ENCODE measurements at places on chromosomes 2 and 18.

DNA sequence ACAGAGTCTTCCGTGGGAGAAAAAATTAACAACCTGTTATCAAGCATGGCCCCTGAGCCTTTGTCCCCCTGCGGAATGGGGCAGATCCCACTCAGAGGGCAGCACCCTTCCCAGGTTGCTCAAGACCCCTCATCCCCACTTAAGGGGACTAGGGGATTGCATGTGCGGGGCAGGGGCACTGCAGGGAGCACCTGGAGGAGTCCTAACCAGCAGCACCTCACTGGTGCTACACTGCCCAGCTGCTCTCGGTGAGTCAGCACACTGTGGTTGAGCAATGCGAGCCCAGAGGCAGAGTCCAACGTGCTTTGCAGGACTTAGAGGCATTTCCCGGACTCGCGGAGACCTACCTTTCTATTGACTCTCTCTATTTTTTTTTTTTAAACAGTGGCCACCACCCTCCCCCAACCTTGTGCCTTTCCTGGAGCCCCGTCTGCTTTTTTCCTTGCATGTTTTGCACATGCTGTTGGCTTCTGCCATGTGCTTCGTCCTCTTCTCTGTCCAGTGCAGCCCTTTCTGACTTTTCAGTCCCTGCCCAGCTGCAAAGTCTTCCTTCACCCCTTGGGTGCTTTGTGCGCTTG, 74.0 kb downstream of the IL1R2 start:
- DNase-seq: no peak

DNA sequence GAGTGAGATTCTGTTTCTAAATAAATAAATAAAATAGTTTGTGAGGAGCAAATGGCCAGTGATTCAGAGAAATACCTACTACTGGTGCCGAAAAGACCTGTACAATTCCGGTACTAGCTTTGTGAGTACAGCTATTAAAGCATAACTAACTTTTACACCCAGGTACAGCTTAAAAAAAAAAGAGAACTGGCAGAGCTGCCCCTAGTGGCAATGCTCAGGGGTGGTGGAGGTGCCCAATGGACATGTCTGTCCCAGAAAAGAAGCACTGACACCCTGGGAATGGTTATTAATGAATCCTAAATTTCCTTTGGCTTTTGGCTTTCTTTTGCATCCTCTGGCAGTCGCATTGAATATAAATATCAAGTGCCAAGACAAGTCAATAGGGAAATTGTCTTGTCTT, 87.0 kb downstream of the LIPG start:
- no peak for DNase-seq

DNA sequence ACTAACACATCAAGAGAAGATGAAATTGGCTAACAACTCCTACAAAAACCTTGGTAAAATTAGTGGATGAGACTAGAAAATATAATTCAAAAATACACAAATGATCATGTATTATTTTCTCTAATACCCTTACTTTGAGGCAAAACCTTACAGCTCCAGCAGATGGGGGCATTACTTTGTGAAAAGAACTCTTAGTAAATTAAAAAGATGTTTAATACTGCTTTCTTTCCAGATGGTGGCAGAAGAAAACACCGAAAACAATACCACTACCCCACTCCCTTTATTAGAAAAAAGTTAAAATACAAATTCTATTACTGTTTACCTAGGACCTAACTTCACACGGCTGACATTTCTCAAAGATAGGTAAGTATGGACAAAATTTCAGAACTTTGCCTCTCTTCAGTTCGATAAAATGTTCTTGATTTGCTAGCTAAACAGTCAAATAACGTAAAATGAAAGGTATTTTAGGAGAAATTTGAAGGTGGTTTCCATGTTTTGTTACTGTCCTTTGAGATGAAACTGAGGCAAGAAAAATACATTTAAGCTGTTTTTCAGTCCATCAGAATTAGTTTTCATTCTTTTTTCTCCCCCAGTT, 30.6 kb downstream of the ORC4 start:
- DNase-seq: peak; percentile 17

DNA sequence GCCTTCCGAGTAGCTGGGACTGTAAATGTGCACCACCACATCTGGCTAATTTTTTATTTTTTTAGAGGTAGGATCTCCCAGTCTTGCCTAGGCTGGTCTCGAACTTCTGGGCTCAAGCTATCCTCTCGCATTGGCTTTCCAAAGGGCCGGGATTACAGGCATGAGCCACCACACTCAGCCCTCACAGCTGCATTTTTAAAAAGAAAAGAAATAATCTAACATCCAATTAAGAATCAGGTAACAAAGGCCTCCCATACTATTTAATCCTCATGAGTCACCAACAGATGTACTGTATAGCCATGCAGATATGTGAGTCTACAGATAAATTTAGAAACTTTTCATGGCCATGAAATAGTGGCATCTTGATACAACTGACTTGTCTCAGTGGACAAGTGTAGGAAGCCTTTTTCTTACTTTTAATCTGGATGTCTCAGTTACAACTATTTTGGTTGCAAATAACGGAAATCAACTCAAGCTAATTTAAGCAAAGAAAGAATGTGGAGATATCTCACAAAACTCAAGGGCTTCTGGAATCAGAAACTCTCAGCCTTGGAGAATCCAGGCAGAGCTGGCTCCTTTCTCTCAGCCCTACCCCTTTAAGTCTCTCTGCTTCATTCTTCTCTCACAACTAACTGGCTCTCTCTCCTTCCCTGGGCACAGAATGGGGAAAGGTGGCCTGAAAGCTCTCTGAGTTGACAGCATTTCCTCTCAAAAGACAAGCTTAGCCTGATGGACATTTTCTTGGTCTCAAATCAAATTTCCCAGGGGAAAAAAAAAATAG, 12.8 kb upstream of the PPM1B start:
- DNase-seq: peak; percentile 59

DNA sequence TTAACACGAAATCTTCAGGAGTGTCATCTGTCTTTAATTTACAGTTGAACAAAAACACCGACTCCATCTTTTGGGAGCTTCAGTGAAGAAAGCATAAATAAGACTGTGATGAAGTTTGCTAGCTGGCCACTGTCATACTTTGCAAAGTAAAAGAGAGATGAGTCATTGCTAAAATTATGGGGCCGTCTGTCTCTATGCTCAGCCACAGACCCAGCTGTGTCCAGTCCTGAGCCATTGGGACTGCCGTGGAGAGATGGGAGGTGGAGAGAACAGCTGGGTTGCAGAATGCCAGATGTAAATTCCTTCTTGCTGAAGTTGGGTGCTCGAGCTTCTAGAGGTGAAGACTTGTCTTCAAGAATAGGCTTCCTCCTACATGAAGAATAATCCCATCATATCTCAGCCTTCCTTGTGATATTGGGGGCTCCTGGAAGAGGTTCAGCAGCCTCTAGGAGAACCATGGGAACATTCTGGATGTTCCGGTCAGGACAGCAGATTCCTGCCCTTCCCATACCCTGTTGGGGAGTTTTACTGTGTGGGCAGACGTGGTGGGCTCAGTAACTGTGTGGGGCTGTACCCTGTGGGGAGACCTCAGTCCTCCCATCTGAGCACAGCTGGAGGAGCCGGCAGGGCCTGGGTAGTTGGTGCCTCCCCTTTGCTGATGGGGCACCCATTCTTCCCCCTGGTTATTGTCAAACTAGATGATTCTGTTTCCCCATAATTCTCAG, 71.1 kb downstream of the LDLRAD4 start:
- DNase-seq: no peak

DNA sequence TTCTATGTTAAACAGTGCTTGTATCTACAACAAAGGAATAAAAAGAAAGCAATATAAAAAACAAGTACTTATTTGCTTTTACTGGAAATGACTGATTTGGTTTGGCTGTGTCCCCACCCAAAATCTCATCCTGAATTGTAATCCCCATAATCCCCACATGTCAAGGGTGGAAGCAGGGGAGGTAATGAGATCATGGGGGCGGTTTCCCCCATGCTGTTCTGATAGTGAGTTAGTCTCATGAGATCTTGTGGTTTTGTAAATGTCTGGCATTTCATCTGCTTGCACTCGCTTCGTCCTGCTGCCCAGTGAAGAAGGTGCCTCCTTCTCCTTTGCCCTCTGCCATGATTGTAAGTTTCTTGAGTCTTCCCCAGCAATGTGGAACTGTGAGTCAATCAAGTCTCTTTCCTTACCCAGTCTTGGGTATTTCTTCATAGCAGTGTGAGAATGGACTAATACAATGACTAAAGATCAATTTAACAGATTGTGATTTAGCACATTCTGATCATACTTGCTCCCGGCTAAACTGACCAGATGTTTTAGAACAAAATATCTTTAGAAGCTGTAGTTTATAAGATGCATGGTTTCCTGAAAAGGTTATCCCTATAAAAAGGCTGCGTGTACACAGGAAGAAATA, 19.9 kb downstream of the PTH2R start:
- DNase-seq: no peak

GRCh38 chr2:28185891-28186290, 206.8 kb upstream of the FOSL2 start:
- DNase-seq: no peak

DNA sequence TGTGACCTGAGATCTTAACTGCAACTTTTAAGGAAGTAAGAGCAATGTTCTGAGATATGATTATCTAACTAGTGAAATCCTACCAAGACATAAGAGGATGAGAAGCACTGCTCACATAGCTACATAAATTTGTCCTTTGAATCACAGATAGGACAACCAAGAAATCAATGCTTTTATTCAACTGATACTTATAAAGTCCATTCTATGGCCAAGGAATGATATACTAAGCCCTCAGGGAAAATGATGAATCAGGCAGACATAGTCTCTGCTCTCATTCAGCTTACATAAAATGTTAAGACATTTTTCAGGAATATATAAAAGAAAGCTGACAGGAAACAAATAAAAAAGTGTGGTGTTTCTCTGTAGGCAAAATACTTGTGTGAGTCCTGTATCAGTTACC, 39.1 kb downstream of the PGAP1 start:
- no peak for DNase-seq

DNA sequence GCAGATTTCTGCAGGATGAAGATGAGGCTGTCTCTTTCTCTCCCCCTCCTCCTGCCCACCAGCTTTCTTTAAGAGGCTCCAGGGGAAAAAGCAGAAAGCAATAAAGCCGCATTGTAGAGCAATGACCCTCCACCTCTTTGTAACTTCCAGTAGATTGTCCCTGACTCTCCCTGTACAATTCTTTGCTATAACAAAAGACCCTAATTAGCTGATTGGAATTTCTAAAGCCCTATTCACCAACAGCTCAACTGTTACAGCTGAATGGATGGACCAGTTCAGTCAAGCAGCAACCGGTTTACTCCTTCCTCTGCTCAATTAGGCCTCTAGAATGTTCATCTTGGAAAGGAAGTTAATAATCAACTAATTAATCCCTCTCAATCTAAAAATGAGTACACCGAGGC, 301.0 kb downstream of the STK39 start:
- peak; percentile 78 for DNase-seq

DNA sequence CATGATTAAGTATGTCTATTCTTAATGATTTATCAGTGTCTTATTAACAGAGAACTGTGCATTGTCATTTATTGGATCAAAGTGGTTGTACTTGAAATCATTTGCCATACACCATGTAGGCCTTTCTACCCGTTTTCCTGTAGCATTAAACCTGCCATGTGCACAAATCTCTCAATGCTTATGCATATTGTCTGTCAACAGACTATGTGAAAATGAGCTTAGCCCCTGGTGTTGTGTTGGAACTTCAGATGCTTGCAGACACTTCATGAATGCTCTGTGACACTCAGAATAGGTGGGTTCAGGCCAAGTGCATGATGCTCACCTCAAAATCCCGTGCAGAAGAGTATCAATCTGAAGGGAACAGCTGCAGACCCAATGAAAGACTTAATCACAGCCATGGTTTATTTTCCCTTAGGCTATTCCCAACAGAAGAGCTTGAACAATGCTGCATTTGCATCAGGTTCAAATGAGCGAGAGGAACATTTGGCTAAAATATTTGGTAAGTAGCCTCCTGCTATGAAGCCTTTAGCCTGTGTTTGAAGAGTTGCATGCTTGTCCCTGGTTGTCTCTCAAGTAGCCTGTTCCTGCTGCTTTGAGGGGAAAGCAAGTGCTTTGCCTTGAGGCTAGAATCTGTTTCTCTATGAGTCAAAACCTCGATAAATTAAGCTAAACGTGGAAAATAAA, 6.1 kb downstream of the C2orf92 start:
- no peak for DNase-seq

GRCh38 chr2:45680351-45680967, 29.0 kb downstream of the PRKCE start:
- DNase-seq: no peak

DNA sequence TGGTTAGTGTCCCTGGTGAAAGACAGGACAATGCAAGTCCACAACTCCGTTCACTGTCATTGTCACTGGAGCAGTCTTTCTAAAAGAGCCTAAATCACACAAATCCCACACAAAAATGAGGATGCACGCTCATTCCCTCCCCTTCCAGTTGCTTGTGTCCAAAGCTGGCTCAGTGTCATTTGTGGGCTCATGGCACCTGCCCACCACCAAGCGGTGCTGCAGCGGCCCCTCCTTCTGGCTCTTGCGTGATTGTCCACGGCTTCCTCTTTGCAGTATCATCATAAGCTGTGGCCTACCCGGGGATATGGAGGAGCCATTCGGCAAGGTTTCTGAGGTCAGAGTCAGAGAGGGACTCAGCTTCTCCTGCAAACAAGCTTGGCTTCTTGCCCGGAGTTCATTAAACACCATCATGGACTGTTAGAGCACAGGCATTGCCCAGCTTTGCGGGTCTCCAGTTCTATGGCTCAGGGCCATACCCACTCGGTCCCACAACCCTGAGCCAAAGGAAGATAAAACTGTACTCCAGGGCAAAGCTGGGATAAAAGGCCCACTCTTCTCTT, 179.4 kb upstream of the AGAP1 start:
- no peak for DNase-seq

- DNase-seq: no peak
Measured at GRCh38 chr2:121098556-121098955, 186.4 kb downstream of the TFCP2L1 start.

- no peak for DNase-seq
Measured at GRCh38 chr18:48003426-48004349, 73.2 kb upstream of the SMAD2 start.

- no peak for DNase-seq
Measured at GRCh38 chr18:58499527-58500221, 129.2 kb downstream of the ALPK2 start.

DNA sequence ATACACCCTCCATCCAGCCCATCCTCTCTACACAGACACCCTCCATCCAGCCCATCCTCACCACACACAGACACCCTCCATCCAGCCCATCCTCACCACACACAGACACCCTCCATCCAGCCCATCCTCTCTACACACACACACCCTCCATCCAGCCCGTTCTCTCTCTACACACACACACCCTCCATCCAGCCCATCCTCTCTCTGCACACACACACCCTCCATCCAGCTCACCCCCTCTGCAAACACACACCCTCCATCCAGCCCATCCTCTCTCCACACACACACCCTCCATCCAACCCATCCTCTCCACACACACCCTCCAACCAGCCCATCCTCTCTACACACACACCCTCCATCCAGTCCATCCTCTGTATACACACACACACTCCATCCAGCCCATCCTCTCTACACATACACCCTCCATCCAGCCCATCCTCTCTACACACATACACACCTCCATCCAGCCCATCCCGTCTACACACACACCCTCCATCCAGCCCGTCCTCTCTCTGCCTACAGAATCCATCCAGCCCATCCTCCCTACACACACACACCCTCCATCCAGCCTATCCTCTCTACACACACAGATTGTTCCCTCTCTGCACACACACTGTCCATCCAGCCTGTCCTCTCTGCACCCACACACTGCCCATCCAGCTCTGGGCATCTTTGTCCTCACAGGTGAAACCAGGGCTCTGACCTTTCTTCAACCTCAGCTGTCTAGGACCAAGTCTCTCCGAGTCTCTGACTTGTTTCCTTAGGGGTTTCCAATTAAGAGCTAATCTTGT, 81.2 kb downstream of the EIPR1 start:
- DNase-seq: no peak

Measured in HAP-1 (cell line).